Spinal cord (tissue), 10 donors: ENCODE measurements at places on chromosomes 5 and 9.

DNA sequence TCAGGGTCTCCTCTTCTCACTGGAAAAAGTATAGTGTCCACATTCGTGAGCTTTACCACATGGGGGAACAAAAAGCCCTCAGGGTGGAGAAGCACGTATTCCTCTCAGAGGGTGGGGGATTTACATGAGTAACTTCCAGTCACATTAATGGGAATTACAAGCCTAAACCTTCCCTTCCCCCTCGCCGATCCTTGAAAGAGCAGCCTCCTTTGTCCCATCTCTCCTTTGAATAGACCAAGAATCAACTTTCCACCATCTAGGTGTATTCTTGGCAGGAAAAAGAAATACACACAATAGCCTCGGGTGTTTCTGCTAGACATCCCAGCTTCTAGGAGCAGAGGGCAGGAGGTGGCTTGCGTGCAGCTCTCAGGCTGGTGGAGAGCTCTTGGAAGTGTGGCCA lies 144.4 kb downstream of the ZNF462 start:
- H3K27me3 ChIP-seq, result no peaks in the 10 kb centered on the region
- DNase-seq, result no peak
- H3K36me3 ChIP-seq, result peaks cover 24% of the 10 kb centered on the region
- no peak overlapping the region for H3K4me3 ChIP-seq

- no peak overlapping the region for H3K4me3 ChIP-seq
- H3K27me3 ChIP-seq, result no peaks in the 10 kb centered on the region
- DNase-seq, result no peak
Measured at GRCh38 chr9:91659529-91660495, 236.2 kb upstream of the NFIL3 start.

- no peaks in the 10 kb centered on the region for H3K36me3 ChIP-seq
- peak; percentile 78 for DNase-seq
- H3K27me3 ChIP-seq, result no peaks in the 10 kb centered on the region
- H3K4me3 ChIP-seq, result no peak overlapping the region
- H3K27ac ChIP-seq, result peak overlapping the region; percentile 11
Measured at GRCh38 chr9:132006677-132007370, 72.8 kb downstream of the MED27 start.

DNA sequence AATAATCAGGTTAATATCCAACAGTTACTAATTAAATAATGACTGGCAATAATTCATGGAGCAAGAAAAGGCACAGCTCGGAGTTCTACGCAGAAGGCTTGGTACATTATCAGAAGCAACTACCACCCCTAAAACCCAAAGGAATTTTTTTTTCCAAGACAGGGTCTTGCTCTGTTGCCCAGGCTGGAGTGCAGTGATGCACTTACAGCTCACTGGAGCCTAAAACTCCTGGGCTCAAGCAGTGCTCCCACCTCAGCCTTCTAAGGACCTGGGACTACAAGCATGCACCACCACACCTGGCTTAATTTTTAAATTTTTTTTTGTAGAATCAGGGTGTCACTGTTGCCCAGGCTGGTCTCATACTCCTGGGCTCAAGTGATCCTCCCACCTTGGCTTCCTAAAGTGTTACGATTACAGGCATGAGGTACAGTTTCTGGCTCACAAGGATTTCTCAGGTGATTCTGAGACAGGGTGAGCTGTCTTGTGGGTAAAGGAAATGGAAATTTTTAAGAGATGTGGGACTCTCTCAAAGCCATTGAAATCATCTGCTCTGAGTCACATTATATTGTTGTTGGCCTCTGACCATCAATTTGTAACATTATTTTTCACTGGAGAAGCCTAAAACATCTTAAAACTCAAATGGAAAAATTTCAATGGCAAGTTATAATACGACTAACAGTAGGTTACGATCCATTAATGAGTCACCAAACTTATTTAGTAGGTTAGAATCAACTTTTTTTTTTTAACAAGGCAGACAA lies 19.7 kb upstream of the HSDL2 start:
- H3K27me3 ChIP-seq, result no peaks in the 10 kb centered on the region
- no peak overlapping the region for H3K27ac ChIP-seq
- no peak for DNase-seq
- H3K4me3 ChIP-seq, result no peak overlapping the region
- no peaks in the 10 kb centered on the region for H3K36me3 ChIP-seq

DNA sequence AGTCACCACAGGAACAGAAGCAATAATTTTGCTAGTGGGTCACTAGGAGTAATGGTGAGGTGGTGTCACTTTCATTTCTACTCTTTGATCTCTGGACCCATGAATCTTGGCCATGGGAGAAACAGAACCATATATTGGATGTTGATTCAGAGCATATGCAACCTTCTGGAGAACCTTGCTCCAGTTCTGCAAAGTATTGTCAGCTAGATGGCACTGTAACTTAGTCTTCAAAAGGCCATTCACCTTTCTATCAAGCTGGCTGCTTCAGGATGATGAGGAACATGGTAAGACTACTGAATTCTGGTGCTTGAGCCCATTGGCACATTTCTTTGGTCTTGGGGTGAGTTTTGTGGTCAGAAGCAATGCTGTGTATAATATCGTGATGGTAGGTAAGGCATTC lies 129.1 kb upstream of the FBN2 start:
- no peaks in the 10 kb centered on the region for H3K4me1 ChIP-seq
- H3K4me3 ChIP-seq, result no peak overlapping the region

GRCh38 chr5:126339215-126339805 lies 83.9 kb upstream of the GRAMD2B start:
- no peaks in the 10 kb centered on the region for H3K27me3 ChIP-seq
- H3K27ac ChIP-seq, result no peak overlapping the region
- H3K4me1 ChIP-seq, result peaks cover 3% of the 10 kb centered on the region
- H3K4me3 ChIP-seq, result no peak overlapping the region

- H3K4me3 ChIP-seq, result no peak overlapping the region
- no peaks in the 10 kb centered on the region for H3K4me1 ChIP-seq
- no peak overlapping the region for H3K27ac ChIP-seq
- no peaks in the 10 kb centered on the region for H3K36me3 ChIP-seq
- no peaks in the 10 kb centered on the region for H3K27me3 ChIP-seq
Measured at GRCh38 chr5:66720780-66721179, 124.6 kb downstream of the MAST4 start.

DNA sequence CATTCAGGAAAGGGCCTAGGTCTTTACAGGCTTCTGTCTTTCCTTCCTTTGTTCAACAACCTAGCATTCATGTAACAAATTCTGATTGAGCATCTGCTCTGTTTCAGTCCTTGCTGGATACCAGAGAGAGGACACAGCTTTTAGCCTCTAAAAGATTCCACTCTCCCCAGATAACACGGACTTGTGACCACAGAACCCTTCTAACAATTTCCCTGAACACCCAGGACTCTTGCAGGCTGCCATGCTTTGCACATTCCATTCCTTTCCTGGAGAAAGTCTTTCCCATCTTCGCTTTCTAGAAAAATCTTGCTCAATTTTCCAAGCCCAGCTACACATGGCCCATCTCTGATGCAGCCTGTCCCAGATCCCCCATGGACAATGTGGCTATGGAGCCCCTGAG lies 310.9 kb downstream of the ACTL7B start:
- no peak for DNase-seq
- peaks cover under 1% of the 10 kb centered on the region for H3K4me1 ChIP-seq
- H3K4me3 ChIP-seq, result no peak overlapping the region
- H3K27me3 ChIP-seq, result no peaks in the 10 kb centered on the region
- no peaks in the 10 kb centered on the region for H3K36me3 ChIP-seq

- no peak overlapping the region for H3K4me3 ChIP-seq
- H3K27me3 ChIP-seq, result no peaks in the 10 kb centered on the region
- H3K36me3 ChIP-seq, result no peaks in the 10 kb centered on the region
- no peaks in the 10 kb centered on the region for H3K4me1 ChIP-seq
Measured at GRCh38 chr5:171981847-171982246, 24.6 kb downstream of the FBXW11 start.

DNA sequence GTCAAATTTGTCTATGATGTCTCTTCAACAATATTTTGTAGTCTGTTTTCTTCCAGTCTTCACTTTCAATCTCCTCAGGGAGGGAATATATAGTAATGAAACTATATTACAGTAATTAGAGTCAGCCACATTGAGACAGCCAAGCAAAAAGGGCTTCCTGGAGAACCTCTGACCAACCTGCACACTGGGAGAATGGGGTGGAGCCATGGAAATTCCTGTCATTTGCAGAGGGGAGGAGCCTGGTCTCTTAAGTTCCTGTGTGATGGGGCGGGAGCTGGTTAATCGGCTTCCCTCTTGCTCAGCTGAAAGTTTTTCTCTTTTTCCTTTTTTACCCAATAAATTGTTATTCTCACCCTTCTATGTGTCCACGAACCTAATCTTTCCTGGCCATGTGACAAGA lies 1220.0 kb downstream of the PTPRD start:
- H3K27me3 ChIP-seq, result no peaks in the 10 kb centered on the region
- no peaks in the 10 kb centered on the region for H3K36me3 ChIP-seq
- no peak overlapping the region for H3K27ac ChIP-seq
- DNase-seq, result no peak
- no peaks in the 10 kb centered on the region for H3K4me1 ChIP-seq

DNA sequence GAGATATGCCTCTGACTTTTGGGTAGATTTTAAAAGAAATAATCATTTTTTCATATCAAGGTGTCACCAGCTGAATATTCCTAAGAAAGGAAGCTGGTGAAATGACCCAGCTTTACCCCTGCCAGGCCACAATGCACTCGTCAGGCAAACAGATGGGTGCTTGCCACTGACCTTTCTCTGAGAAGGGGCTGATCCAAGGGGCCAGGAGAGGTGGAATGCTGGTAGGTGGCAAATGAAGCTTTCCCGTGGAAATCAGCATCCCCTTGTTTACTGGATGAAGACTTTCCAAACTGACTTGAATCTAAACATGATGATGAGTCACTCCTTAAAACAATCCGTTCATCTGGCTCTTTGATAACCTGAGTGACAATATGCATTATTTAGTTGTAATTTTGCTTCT lies 44.3 kb upstream of the PLPP6 start:
- peaks cover 3% of the 10 kb centered on the region for H3K36me3 ChIP-seq
- no peaks in the 10 kb centered on the region for H3K27me3 ChIP-seq
- no peak for DNase-seq
- no peak overlapping the region for H3K27ac ChIP-seq

DNA sequence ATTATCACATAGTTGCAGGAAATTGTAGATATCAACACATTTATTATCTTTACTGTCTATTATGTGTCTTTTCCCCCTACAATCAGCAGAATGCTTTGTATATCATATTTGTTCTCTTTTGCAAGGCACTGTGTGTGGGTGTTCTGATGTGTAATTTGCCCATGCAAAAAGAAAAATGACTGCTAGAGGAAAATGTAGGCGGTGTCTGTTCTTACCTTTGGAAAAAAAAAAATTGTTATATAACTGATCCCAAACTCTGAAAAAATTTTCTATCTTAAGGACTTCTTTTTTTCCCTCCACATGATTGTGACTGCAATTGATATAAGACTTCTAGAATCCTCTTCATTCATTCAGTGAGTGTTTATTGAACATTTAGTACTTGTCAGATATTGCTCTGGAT lies 24.5 kb downstream of the MRPS30 start:
- no peak overlapping the region for H3K4me3 ChIP-seq
- H3K36me3 ChIP-seq, result no peaks in the 10 kb centered on the region
- H3K27me3 ChIP-seq, result no peaks in the 10 kb centered on the region
- DNase-seq, result no peak

DNA sequence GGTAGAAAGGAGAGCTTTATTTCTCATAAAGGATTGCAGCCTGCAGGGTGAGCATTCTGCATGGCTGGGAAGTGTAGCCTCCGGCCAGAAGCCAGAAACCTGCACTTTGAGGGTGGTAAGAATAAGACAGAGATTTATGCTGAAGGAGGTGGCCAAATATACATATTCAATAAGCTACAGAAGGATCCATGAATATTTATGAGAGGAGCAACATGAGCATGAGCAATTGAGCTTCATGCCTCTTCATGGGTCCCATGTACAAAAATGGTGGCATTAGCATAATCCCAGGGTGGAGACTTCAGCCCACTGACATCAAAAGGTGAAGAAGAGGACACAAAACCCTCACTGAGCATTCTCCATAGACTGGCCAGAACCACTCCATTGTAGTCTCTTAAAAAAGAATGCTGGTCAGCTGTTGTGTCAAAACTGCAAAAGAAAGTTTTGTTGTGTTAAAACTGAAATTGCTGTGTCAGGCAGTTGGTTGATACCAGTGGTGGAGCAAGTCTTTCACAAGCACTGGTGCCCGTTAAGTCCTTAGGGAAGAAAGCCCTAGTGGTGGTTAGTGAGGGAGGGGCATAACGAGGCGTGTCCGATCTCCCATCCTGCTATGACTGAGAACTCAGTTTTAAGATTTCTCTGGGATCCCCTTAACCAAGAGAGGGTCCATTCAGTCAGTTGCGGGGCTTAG lies 160.8 kb upstream of the MAP1B start:
- H3K27ac ChIP-seq, result no peak overlapping the region
- no peak for DNase-seq
- H3K36me3 ChIP-seq, result no peaks in the 10 kb centered on the region
- no peak overlapping the region for H3K4me3 ChIP-seq

DNA sequence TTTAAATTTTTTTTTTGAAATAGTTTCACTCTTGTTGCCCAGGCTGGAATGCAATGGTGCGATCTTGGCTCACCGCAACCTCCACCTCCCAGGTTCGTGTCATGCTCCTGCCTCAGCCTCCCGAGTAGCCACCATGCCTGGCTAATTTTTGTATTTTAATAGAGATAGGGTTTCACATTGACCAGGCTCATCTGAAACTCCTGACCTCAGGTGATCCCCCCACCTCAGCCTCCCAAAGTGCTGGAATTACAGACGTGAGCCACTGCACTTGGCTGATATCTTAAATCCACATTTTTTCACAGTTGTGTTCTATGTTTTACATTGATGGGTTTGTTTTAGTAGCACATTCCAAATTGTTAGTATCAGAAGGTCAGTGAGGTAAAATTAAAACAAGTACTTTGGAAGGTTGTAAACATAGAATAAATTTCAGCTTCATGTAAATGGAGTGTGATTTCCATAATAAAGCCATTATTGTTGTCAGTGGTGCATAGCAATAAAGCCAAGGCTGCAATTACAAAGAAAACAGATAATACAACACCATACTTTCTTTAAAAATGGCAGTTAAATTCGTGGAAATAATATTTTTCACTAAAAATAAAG lies 287.2 kb downstream of the ARRDC3 start:
- H3K27ac ChIP-seq, result no peak overlapping the region
- H3K27me3 ChIP-seq, result no peaks in the 10 kb centered on the region
- H3K4me1 ChIP-seq, result no peaks in the 10 kb centered on the region
- DNase-seq, result no peak
- no peak overlapping the region for H3K4me3 ChIP-seq

DNA sequence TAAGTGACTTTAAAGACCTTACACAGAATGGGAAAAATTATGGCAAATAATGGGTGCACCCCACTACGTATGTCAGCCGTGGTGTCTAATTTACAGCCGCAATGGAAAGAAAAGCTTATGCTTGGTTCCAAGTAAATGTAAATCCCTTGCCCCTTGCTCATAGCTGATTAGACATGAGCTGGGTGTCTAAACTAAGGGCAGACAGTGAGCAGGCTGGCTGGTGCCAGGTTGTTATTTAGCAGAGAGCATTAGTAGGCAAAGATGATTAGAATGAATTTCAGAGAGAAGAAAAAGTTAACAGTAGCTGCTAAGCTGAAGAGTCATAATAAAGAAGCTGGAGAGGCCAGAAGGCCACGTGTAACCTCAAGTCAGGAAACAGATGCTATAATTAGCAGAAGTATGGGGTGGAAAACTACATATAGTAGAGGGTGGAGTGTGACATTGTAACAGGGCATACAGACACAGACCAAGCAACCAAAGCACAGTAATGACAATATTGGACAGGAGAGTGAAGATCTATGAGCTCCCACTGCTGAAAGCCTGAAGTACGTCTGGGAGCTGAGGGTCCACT lies 257.7 kb downstream of the MCTP1 start:
- no peaks in the 10 kb centered on the region for H3K36me3 ChIP-seq
- H3K27ac ChIP-seq, result no peak overlapping the region
- no peak overlapping the region for H3K4me3 ChIP-seq
- no peaks in the 10 kb centered on the region for H3K27me3 ChIP-seq
- DNase-seq, result no peak
